ENCODE measurements at places on chromosomes 16 and 17.

- DNase-seq = no peak
Measured at GRCh38 chr17:54903375-54903774, 2.7 kb downstream of the TOM1L1 start.

DNA sequence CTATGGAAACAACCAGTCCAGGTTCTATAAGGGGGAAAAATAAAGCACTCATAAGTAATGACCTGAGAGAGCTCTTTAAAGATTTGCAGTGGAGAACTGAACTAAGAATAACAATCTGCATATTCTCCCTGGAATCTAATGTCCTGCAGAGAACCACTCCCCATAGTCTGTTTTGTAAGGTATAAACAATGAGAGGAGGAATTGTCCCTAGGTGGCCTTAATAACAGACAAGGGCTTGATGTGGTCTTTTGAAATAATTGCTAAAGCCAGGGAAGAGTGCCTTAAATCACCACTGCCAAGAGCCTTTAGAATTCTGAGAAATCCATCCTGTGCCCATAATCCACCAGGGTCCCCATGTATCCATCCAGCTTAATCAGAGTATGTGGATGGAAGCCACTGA is 106.3 kb downstream of the CDH11 start:
- DNase-seq = no peak

- DNase-seq = no peak
Measured at GRCh38 chr17:40564883-40565768, at the start of gene CCR7. TSS of gene CCR7 (minus strand) at chr17:40565472. CDS start at chr17:40565409, 63 bp downstream.

- no peak for DNase-seq
Measured at GRCh38 chr16:4884209-4884608, 36.9 kb downstream of the UBN1 start.
